ENCODE measurements at places on chromosomes 4 and X.

GRCh38 chr4:88743696-88744095, 46.1 kb upstream of the NAP1L5 start:
- no peak for DNase-seq

DNA sequence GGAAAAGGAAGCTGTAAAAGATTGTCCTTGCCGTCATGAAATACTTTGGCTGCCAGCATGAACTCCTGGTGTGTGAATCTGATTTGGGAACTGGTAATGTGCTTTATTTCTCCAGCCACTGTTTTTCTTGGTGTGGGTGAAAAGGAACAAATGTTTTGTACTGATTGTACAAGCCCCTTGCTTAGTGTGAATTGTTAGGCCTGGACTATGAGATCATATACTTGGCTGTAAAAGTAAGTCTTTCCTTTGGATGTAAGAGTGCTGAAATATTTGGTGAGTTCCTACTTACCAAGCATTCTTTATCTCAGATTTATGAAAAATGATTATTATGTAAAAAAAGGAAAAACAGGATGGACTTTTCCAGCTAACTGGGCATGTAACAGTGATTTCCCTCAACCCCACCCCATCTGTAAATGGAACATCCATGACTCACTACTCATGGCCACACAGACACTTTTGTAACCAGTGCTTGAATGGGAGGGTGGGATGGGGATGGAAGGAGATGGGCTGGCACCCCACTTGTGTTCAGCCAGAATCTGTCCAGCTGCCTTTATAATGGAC, 6.3 kb downstream of the FNIP2 start:
- DNase-seq, result no peak

DNA sequence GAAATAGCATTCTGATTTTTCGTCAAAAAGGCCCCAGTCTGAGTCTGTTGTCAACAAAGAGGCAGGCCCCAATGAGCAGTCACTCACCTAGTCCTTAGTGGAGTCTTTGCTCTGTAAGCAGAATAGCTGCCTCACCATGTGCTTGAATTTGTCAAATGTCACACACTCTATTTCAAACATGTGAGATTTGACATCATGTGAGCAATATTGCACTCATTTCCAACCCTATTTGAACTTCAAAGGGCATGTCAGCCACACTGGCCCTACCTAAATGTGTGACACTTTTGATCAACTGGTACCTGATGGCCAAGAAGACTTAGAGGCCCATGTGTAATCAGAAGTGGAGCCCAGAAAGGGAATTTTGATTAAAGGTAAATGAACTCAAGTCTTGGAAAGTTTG, 59.4 kb upstream of the PLAC1 start:
- no peak for DNase-seq

DNA sequence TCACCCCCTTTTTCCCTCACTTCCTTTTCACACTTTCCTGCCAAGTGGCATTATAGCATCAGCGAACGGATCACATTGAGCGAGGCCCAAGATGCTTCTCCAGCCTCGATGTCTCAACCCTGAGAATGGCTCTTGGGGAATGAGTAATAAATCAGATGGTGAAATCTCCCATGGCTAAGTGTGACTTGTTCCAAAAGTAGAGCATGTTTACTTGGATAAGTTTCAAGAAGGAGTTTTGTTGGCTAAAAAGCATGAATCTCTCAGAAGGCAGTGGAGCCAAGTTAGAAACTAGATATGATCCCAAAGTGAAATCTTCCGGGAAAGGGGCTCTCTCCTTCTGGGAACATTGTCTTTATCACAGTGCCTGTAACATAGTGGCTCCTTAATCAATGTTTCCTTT, 316.3 kb downstream of the CAMK2D start:
- DNase-seq, result no peak

GRCh38 chrX:47568656-47569295, 7.8 kb downstream of the ARAF start:
- peak; percentile 39 for DNase-seq

DNA sequence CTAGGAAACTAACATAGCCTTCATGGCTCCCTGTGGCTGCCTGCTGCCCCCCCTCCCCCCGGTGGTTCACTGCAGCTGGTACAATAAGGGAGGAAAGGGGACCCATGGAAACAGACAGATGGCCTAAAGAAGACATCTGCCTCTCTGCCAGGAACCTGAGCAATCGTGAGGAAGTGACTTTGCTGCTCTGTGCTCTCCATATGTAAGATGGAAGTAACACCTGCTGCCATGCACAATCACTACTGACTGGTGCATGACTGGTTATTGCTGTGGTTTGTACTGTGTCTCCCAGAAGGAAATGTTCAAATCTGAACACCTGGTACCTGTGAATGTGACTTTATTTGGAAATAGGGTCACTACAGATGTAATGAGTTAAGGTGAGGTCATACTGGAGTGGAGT, 43.6 kb downstream of the CD99L2 start:
- no peak for DNase-seq

- DNase-seq, result no peak
Measured at GRCh38 chr4:162920649-162921048, 246.0 kb downstream of the NAF1 start.

DNA sequence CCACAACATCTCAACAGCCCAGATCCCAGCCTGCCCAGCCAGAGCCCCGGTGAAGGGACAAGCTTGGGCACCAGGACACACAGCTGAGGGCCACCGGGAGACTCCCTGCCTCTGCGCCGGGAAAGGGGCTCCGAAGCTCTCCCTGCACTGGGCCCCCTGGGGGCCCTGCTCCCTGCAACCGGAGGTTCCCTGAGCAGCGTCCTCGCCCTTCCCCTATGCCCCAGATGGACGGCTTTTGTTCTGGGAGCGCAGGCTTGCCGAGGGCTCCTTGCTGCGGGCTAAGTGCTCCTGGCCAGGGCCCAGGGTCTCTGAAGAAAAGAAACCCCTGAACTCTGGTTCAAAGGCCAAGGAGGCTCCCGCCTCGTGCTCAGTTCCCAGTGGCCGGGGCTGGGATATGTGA, 899 bp upstream of the ZFP92 start:
- no peak for DNase-seq

DNA sequence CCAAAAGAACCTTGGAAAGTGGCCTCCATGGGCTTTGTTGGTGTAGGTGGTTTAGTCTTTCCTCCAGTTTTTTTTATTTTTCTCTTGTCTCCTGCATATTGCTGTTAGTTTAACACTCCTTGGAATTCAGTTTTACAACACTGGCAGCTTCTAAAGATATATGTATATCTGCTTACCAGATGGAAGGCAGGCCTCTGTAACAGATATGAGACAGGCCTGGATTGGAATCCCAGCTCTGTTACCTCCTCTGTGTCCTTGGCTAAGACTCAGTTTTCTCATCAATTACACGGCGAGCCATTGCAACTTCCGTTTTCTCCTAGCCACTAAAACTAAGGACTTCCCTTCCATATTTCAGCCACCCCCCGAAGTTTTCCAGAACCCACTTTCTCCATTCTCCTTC, 133.4 kb upstream of the SMAD1 start:
- DNase-seq, result no peak

- no peak for DNase-seq
Measured at GRCh38 chr4:10730590-10730989, 46.0 kb upstream of the CLNK start.

GRCh38 chrX:38494239-38494823, 67.0 kb upstream of the TSPAN7 start:
- DNase-seq, result no peak

- DNase-seq, result no peak
Measured at GRCh38 chrX:10617999-10618351, 2.4 kb downstream of the MID1 start.

- no peak for DNase-seq
Measured at GRCh38 chr4:52748432-52748831, 2.8 kb downstream of the ERVMER34-1 start.

- no peak for DNase-seq
Measured at GRCh38 chr4:138090150-138090917, 151.8 kb downstream of the SLC7A11 start.

- no peak for DNase-seq
Measured at GRCh38 chrX:110178179-110178865, 139.6 kb downstream of the AMMECR1 start.

GRCh38 chrX:45762699-45763647, 562.3 kb upstream of the DIPK2B start:
- DNase-seq, result no peak

DNA sequence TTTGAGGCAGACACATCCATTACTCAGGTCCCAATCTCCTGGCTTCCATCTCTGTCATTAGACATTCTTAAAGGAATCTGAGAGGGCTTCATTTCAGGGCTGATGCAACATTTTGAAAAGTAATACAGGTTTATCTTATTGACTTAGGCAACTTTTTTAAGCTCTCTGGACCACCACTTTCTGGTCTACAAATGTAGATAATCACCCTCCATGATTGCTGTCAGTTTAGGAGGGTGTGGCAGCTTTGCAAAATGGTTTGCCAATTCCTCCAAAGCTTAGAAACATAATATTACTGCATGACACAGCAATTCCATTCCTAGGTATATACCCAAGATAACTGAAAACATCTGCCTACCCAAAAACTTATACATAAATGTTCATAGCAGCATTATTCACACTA, 77.6 kb downstream of the ARHGAP6 start:
- DNase-seq, result no peak

- peak; percentile 34 for DNase-seq
Measured at GRCh38 chrX:63250253-63250868, 100.8 kb downstream of the SPIN4 start.

DNA sequence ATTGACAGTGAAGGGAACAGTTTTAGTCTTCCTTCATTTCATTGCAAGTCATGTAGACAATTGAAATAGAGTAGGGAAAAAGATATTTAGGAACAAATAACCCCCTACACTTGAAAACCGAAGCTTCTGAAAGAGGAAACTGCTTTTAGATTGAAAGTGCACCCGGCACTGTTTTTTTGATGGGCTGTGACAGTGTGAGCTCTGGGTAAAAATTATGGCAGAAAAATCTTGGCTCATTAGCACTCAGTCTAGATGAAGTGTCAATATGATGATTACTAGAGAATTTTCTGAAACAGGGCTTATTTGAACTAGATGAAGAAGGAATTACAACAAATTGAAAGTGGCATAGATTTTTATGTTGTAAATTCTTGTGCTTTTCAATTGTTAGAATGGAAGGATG, 1132.4 kb downstream of the RAPGEF2 start:
- no peak for DNase-seq

GRCh38 chrX:155645180-155645579, 32.4 kb upstream of the TMLHE start:
- no peak for DNase-seq

GRCh38 chr4:45064741-45065140, 338.4 kb upstream of the GNPDA2 start:
- no peak for DNase-seq

DNA sequence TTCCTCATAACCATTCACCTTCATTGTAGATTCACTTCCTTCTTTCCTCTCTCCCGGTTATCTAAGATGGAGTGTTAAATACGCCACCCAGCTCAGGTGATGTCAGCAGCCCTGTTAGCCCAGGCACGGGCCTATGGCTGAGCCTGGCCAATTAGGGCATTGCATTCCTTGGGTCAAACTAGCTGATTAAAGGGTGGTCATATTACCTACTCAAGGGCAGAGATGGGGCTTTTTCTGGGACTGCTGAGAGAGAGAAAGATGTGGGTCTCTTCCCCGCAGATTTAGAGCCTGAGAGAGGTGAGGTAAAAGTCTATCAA, 39.9 kb upstream of the AFAP1 start:
- DNase-seq, result no peak

- no peak for DNase-seq
Measured at GRCh38 chr4:48247878-48248558, 21.6 kb downstream of the TEC start.

- no peak for DNase-seq
Measured at GRCh38 chrX:129497146-129497843, 26.0 kb downstream of the SMARCA1 start.

- no peak for DNase-seq
Measured at GRCh38 chr4:6990661-6991060, 52.5 kb upstream of the TADA2B start.

DNA sequence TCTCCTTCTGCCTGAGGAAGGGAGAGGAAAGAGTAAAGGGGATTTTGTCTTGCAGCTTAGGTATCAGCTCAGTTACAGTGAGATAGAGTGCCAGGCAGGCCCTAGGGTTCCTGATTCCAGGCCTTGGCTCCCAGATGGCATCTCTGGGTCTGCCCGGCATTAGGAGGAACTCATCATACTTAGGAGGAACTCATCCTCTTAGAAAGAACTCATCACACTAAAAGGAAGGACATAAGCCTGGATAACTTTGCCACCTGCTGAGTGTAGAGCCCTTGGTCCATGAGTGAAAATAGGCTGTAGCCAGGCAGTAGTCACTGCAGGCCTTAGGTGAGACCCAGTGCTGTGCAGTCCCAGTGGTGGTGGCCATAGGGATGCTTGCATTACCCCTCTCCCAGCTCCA, 367.1 kb downstream of the PACRGL start:
- no peak for DNase-seq

GRCh38 chr4:182616476-182616875, 300.7 kb downstream of the DCTD start:
- no peak for DNase-seq

DNA sequence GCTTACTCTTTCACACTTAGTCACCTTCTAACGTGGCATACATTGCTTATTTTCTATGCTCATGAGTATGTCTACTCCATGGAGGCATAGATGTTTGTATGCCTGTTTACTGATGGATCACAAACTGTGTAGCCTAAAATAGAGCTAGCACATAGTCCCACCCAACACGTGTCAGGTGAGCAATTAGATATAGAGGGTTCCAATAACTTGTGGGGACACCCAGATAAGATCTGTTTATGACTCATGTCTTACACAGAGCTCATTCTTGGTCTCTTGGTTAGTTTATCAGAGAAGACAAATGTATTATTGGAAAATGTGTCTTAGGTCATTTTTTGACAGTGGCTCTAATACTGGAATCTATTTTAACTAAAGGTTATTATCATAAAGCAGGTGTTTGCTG, 6.8 kb downstream of the ZFP42 start:
- DNase-seq, result no peak

DNA sequence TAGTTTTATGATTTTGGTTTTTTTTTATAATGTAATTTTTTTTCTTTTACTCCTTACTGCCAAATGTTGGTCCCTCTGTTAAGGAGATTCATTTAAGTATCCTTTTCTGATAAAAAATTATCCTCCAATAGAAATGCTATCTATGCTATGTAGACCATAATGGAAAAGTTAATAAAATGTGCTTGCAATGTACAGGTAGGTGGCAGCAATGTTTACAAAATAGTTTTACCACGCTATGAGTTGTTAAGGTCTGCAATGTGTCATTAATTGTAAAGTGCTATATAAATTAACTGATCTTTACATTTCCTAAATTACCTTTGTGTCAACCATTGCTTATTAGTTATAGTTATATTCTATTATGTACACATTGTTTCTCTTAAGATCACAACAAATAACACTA, 3.8 kb upstream of the CENPC start:
- no peak for DNase-seq

All from activated gamma-delta T cell treated with Interleukin-2 at 50 U/mL for 16 hours (primary cell).